ENCODE measurements at places on chromosomes 3 and 15.

DNA sequence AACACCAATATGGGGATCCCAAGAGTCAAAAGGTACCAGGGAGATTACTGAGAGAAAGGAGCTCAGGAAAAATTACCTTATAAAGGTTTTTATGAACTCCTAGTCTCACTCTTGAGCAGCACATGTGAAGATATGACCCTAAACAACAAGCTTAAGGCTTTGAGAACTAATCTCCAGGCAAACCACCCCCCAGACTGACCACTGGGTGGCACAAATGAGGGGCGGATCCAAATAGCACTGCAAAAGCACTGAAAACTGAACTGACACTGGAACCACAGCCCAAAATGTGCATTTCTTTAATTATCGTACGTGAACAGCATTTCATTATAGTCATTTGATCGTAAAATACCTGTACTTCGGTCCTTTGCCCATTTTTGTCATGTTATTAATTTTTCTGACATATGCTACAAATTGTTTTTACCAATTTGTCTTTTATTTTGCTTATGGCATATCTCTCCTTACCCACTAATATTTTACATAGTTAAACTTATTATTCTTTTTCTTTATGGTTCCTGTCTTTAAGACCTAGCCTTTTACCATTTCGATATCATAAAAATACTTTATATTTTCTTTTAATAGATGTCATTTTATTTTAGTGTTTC lies 31.5 kb upstream of the TFDP2 start:
- no peak for DNase-seq

- DNase-seq = no peak
Observed at GRCh38 chr3:72134989-72135451, 350.1 kb upstream of the PROK2 start.

DNA sequence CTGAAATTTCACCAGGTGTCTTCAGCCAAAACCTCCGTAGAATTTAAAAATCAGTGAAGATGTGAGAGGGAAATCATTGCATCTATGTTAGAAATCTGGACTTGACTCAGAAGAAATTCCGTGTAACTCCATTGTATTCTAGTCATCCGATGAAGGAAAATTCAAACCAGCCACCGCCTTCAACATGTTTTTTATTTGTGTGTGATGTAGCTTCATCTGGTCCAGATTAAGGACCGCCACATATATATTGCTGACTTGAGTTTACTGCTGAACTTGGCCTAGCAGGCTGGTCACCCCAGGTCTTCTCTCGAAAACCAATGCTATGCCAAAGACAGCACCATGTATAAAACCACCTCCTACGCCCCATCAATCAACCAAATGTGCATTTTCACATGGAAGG lies 120.9 kb downstream of the FOXP1 start:
- no peak for DNase-seq

DNA sequence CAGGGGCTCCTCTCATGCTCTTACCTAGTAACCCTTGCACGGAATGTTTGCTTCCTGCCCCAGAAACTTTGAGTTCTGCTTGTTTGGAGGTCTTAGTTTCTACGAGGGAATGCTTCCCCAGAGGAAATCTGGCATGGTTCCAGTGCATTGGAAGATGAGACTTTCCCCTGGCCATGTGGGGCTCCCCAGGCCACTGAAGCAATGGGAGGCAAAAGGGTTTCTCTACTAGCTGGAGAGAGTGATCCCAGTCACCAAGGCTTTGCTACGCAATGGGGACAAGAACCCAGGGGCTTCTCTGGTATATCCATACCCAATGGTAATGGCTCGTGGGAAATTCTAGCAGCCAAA lies 44.2 kb upstream of the RPL32 start:
- DNase-seq = no peak

- DNase-seq = no peak
Observed at GRCh38 chr3:184807549-184807948, 4.4 kb upstream of the VPS8 start.

DNA sequence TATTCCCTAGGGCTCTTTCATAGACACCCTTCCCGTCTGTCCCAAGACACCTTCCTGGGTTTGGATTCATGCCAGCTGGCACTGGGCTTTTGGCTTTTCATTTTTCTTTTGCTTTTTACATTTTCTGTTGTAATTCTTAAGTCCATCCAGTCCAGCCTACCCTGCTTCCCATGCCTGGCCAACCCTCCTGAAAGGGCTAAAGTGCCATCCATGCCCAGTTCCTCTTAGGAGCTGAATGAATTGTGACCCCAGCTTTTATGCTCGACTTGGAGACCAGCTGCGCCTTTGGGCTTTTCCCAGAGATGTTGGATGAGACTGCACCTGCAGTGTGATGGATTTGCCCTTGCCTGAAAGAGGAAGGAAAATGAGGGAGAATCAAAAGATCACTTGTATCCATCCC lies 25.8 kb downstream of the LRRN1 start:
- no peak for DNase-seq

DNA sequence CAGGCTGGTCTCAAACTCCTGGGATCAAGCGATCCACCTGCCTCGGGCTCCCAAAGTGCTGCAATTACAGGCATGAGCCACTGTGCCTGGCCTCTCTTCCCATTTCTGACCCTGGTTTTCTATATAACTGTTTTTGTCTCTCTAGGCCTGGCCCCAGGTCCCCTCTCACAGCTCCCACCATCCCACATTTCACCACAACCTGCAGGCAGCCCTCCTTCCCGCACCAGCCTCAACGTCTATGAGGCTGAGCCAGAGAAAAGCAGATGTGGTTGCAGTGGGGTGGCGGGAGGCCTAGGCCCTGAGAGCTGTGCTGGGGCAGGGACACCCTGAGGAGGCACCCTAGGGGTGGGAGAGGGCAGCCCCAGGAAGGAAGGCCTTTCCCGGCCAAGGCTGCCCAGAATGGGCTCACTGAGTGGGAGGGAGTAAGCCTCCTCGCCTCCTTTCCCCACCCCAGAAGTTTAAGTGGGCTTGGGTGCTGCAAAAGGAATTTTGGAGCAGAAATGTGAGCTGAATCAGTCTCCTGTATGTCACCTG lies 99.7 kb downstream of the LSM3 start:
- no peak for DNase-seq

GRCh38 chr3:189566550-189567130 lies 64.5 kb upstream of the TP63 start:
- DNase-seq = no peak

GRCh38 chr15:66025015-66025452 lies 155.7 kb downstream of the RAB11A start:
- DNase-seq = no peak

DNA sequence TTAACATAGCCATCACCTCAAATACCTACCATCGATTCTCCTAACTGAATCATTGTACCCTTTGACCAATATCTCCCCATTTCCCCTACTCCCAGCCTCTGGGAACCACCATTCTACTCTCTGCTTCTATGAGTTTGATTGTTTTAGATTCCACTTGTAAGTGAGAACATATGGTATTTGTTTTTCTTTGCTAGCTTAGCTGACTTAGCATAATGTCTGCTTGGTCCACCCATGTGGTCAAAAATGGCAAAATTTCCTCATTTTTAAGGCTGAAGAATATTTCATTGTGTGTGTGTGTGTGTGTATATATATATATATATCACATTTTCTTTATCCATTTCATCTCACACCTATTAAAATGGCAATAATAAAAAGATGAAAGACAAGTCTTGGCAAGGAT lies 469.3 kb downstream of the FHIT start:
- DNase-seq = no peak

DNA sequence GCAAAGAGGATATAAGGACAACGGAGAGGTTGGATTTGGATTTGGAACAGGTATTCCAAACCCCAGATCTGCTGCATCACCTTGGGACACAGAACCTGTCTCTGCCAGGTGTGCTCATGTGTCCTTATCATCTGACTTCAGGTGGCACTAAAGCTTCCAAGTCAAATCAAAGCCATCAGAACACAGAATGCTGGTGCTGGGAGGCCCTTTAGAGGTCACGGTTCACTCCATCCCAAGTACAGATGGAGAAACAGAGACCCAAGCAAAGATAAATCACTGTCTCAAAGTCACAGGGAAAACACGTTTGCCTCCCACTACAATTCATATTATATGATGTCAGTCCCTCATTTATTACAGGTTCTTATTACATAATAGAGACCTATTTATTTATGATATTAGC lies 72.8 kb downstream of the HES1 start:
- DNase-seq = no peak

DNA sequence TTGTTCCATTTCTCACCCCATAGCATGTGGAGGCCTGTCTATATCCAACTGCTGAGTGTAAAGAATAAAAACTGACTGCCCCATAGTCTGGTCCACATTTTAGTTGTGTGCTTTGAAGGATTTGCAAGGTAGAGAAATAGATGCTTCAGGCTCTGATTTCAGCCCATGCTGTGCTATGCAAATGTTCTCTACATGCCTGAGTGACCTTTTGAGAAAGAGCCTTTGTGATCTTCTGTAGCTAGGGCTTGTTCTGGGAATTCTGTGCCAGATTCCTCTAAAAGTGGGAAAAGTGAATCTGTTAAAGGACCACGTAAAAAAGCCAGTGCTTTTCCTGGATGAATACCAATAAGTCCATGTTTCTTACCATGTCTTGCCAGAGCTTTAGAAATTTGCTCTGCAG lies 5.2 kb downstream of the KCTD6 start:
- no peak for DNase-seq

GRCh38 chr3:43795491-43795890 lies 104.8 kb downstream of the ABHD5 start:
- no peak for DNase-seq

DNA sequence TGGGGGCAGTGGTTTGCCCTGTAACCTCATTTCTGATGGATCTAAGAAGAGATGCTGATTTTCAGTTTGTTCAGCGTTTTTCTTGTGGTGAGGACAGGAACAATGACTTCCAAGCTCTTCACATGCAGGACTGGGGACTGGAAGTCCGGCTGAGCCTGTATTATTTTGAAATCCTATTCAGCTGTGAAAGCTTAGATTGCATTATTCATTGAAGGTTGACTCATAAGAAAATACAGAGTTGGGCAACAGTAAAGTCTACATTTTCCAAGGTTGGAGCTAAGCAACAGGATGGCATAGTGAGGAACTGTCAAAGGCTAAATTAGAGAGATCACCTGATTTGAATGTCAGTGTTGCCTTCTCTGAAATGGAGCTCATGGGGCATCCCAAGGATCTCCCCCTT lies 230.9 kb upstream of the FEZF2 start:
- no peak for DNase-seq

- no peak for DNase-seq
Observed at GRCh38 chr3:43181202-43181821, 75.4 kb upstream of the POMGNT2 start.

DNA sequence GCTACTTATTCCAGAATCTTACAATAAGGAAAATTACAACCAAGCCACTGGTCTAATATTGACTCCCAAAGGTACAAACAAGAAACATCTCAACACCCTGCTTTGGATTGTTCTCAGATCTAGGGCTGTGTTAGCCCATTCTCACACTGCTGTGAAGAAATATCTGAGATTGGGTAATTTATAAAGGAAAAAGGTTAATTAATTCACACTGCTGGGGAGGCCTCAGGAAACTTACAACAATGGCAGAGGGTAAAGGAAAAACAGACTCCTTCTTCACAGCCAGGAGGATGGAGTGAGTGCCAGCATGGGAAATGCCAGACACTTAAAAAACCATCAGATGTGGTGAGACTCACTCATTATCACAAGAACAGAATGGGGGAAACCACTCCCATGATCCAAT lies 208.3 kb downstream of the ULK4 start:
- no peak for DNase-seq

DNA sequence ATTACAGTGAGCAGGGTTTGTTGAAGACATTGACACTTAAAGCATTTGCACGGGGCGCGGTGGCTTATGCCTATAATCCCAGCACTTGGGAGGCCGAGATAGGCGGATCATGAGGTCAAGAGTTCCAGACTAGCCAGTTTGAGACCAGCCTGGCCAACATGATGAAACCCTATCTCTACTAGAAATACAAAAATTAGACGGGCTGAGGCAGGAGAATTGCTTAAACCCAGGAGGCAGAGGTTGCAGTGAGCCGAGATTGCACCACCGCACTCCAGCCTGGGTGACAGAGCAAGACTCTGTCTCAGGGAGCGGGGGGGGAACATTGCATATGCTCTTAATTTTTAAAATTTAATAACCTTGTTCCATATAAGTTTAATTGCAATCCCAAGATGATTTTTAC lies 11.9 kb downstream of the STT3B start:
- no peak for DNase-seq

DNA sequence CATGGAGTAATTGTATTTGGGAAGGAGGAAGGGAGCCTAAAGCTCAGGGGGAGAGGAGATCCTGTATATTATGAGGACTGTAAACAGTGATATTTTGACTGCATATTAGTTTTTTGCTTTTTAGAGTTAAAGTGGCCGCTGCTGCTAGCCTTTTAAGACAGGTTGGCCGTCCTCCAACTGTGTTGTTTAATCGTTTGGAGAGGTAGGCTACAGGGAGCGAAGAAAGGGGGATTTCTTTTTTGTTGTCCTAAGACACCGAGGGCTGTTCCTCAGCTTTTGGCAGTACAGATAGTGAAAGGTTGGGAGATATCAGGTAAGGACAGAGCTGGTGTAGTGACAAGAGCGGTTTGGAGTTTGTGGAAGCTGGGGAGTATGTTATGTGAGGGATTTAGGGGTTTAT lies 38.2 kb upstream of the RNF7 start:
- DNase-seq = no peak

DNA sequence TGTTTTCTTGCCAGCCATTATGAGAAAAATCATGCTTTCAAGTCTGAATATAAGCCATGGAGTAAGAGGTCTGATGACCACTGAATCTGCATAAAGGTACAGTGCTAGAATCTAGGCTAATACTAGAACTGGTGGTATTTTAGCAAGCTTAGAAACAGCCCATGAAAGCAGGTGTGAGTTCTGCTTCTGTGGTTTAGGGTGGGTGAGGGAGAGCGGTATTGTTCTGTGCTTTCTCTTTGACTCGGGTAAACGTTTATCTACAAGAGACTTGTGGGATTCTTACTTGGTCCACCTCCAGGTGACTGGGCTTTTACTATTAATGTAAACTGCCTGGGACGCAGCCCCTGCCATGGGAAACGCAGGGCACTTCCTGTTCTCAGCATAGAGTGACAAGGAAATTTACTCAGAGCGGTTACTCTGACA lies 55.2 kb downstream of the PGPEP1L start:
- DNase-seq = no peak

GRCh38 chr3:10774825-10775224 lies 41.2 kb upstream of the SLC6A11 start:
- no peak for DNase-seq

DNA sequence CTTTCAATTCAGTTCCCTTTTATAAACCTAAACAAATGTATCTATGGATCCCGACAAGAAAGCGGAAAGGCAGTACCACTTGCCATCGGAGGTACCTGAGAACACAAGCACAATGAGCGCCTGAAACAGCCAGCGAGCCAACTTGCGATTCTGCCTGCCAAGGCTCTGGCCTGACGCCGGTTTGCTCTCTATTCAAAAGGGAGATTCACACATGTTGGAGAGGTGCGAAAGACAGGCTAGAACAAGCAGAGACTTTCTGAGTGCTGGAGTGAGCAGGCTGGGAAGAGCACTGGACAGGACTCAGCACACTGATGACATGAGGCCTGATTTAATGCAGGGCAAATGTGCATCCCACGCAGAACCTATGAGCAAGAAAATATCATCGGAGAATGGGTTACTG lies 17.7 kb upstream of the PRR23E start:
- no peak for DNase-seq

GRCh38 chr3:44568561-44568960 lies 13.6 kb downstream of the ZKSCAN7 start:
- DNase-seq = no peak

Data from NCI-H2029 treated with DMSO at 0.1 percent for 48 hours (cell line).